Lung microvascular endothelial cell (primary cell): ENCODE measurements at places on chromosomes 11 and 22.

GRCh38 chr11:115179636-115180035, 324.6 kb downstream of the CADM1 start:
- DNase-seq, result no peak

DNA sequence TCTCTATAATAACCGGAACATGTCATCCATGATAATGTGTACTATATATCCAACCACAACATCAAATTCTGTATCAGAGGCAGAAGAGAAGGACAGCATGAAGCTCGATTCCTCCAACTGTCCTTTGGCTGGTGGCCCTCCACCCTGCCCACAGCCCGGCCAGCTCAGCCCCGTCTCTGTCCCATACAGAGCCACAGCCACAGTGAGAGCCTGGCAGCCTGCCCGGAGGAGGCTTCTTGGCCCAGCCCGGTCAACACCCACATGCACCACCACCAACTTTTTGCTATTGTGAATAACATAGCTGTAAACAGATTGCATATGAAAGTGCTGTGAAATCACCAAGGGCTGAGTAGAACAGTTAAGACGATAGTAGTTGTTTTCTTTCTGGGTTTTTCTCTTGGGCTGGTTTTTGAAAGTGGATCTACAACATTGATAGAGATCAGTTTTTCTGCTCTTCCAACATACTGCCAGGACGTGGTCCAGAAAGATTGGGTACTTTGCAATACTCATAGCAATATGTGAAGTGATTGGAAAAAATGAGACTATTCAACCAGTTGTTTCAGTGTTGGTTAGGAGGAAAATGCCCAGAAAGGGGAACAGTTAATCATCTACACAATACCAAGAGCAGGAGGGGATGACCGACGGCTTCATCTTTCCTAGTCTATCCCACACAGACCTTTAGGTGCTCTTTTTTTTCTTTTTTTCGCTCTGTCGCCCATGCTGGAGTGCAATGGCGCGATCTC, 6.9 kb upstream of the TUBA8 start:
- DNase-seq, result no peak

DNA sequence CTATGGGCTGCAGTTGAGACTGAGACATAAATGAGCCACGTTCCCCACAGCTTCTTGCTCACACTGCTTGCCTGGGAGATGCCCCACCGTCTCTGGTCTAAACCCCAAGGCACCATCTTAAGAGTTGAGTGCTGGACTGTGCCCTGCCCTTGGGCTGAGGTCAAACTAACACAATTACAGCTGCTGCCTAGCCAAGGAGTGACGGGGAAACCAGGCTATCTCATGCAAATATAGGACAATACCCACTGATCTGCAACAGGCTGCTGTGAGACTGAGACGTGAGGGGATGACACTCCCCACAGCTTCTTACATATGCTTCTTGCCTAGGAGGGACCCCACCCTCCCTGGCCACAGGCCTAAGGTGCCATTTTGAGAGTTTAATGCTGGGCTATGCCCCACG, 7.8 kb upstream of the MS4A8 start:
- no peak for DNase-seq

DNA sequence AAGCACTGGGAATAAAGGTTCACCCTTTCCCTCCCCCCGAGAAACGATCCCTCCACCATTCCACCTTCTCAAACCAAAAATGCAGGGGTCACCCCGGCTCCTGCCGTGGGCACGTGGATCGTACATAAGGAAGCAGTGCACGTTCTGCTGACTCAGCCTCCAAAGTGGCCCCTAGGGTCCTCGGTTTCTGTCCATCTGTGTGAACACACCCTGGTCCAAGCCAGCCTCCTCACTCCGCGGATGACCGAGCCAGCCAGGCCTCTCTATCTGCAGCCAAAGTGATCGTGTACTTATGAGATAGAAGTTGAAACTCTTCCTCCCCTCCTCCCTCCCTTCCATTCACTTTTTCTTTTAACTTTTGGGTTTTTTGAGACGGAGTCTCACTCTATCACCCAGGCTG, 16.2 kb downstream of the C11orf24 start:
- DNase-seq, result no peak

GRCh38 chr11:16770016-16770415, 31.6 kb downstream of the C11orf58 start:
- DNase-seq, result no peak

DNA sequence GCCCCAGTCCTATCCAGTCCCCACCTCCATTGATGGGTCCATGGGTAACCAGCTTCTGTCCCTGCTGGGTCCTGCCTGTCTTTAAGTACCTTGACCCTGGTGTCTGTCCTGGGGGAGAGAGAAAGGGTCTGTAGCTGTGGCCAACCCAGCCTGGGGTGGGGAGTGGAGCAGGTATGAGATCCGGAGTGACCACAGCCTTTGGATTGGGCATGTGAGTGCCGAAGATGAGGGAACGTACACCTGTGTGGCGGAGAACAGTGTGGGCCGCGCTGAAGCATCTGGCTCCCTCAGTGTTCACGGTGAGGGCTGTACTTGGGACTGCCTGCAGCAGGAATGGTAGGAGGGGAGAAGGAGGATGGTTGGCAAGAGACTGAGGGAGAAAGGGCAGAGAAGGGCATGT, 5.2 kb downstream of the ROBO3 start:
- DNase-seq, result no peak

DNA sequence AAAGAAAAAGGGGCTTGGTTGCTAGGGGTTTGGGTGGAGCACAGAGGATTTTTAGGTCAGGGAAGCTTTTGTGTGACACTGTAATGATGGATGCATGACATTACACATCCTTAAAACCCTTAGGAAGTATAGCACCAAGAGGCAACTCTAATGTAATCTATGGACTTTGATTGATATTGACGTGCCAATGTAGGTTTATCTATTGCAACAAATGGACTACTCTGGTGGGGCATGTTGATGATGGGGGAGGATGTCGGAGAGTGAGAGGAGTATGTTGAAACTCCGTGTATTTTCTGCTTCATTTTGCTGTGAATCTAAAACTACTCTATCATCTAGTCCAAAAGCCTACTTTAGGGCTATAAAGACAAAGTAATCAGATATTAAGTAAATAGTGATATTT, 72.3 kb upstream of the PAX6 start:
- DNase-seq, result no peak

DNA sequence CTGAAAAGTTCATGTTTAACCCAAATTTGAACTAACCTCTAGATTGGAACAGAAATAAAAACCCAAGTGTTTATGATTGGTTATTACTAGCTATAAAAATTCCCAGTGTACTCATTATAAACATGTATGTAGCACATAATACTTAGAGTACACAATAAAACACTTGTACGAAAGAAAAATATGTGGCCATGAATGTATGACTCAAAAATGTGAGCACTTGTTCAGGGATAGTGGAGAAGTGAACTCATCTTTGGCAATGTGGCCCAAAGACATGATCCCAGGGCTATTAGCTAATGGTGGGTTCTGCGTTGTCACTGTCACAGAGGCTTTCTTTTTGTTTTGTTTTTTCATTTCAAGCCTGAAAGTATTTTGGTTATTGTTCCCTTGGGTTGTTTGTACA, 72.0 kb downstream of the PPFIBP2 start:
- no peak for DNase-seq

GRCh38 chr11:118605116-118605867, 2.1 kb upstream of the PHLDB1 start:
- no peak for DNase-seq

DNA sequence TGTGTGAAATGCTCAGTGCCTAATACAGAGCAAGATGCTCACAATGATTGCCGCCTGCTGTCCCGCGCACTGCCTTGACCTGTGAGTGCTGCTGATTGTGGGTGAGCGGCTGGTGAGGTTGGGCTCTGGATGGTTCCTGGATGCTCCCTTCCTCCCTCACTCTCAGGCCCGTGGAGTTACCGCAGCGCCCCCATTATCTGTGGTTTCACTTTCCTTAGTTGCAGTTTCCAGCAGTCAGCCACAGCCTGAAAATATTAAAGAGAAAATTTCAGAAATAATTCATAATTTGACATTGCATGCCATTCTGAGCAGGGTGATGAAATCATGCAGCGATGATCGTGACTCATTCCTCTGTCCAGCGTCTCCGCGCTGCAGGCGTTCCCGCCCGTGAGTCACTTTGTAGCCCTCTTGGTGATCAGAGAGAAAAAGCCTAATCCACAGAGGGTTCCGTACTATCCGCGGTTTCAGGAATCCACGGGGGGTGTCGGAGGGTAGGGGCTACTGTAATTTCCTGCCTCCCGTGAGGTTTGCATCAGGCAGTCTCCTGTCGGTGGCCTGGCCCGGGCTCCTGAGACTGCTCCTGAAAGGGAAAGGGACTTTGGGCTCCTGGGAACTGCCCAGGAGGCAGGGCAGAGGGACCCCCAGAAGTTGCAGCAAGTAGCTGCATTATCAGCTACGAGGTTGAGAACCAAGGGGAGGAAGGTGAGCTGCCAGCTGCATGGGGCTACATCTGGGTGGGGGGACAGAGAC, 10.6 kb downstream of the RPL3 start:
- peak; percentile 95 for DNase-seq

DNA sequence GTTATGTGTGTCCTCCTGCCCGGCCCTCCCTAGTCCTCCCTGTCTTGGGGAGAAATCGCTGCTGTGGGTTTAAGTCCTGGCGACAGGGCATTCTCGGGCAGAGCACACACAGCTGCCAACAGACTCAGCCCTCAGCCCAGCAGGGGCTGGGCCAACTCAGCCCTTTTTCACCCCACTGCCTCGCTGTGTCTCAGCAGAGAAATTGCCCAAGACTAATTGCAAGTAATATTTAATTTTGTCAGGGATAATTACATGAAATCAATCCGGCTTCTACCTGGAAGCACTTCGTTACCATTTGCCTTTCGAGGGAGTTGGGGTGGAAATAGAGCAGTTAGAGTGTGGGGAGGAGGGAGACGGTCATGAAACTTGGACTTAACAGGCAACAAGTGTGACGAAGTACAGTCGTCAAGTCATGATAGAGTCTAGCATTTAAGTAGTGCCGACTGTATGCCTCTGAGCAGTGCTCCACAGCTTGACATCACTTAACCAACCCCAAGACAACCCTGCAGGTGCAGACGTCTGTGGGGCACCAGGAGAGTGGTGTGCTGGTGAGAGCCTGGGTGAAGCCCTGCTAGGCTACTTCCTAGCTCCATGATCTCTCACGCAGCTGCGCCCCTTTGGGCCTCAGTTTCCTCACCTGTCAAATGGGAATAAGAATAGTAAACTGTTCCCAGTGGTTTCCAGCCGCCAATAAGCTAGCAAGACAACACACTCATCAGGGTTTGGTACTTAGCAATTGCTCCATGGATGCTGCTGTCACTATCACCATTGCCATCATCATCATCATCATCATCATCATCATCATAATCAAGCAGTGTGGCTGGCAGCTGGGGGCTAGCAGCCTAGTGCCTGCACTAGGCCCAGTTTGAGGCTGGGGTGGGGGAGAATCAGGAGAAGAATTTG, 29.2 kb downstream of the MN1 start:
- DNase-seq, result no peak

GRCh38 chr22:18031695-18032454, 7.5 kb upstream of the MICAL3 start:
- DNase-seq, result no peak

GRCh38 chr11:130550150-130550549, 101.7 kb downstream of the ADAMTS15 start:
- no peak for DNase-seq

- no peak for DNase-seq
Observed at GRCh38 chr11:117977029-117977428, 9.2 kb upstream of the IL10RA start.

- DNase-seq, result peak; percentile 28
Observed at GRCh38 chr11:12258451-12258850, 118.9 kb upstream of the PARVA start.

DNA sequence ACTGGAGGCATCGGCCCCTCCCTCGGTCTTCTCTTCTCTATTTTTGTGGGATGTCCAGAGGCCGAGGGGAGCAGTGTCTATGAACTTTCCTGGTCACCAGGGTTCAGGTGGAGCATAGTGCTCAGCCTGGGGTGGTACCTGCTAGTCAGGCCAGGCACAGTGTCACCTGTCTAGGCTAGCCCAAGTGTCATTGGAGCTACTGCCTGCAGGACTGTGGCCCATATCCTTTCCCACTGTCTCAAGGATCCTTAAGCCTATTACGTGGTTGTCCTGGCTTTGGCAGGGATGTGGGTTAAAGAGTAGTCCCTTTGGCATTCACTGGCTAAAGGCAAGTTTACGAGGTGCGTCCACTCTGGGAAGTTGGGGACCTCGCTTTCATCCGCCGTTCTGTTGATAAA, 9.3 kb downstream of the RBM14 start:
- no peak for DNase-seq

- peak; percentile 34 for DNase-seq
Observed at GRCh38 chr11:124493016-124493655, 47.6 kb upstream of the OR8B8 start.

DNA sequence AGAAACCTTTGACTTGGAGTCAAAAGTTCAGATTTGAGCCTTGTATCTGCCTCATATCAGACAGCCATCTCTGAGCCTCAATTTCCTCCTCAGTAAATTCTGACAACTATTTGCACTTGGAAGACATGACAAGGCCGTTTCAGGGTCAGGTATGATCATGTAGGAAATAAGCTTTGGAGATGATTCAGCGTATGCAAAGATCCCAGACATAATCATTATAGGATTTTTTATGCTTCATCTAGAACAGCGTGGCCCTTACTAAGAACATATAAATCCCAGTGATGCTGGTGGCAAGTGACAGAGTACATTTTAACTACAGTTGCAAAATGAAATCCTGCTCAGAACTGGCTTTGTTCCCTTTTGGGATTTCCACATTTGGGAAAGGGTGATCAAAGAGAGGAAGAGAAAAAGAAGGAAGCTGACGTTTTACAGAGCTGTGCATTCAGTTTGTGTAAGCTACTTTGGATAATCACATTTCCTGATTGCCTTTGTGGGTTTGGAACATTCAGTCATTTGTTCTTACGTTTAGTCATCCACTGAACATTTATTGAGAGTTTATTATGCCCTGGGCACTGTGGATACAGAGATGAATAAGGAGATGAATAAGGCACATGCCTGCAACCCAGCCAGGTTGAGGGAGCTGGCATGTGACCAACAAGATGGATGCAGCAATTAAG, 81.9 kb upstream of the HEPHL1 start:
- DNase-seq, result no peak

GRCh38 chr11:83475760-83476159, 189.6 kb upstream of the CCDC90B start:
- DNase-seq, result no peak

DNA sequence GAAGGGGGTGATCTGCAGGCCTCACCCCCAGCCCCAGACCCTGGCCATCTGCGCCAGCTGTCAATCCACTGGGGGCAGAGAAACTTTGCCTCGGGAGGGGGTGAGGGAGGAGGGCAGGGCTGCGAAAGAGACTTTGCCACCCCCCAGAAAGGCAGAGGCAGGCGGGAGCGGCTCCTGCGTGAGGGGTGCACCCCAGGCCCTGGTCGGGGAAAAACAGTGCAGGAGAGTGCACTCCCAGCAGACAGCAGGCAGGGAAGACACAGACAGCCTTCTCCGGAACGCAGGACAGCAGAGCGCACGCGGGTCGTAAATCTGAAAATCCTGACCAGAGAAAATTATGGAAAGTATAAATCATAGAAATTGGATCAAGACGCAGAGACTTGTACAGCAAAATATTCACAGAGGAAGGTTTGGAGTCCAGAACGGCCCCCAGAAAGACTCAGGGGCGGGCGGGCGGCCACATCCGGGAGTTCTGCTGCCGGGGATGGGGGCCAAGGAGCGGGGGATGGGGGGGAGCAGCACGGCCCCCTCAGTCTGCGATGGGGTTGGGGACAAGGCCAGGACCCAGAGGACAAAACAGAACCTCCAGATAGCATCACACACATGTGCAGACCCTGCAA, 8.0 kb upstream of the MRPL23 start:
- no peak for DNase-seq
